NCI-H446 (cell line): ENCODE measurements at places on chromosomes 12 and 14.

- no peak for DNase-seq
Measured at GRCh38 chr14:42149609-42150261, 543.1 kb downstream of the LRFN5 start.

- DNase-seq, result no peak
Measured at GRCh38 chr14:53888535-53889386, 67.9 kb downstream of the BMP4 start.

- DNase-seq, result no peak
Measured at GRCh38 chr12:27946421-27946820, 26.1 kb downstream of the PTHLH start.

DNA sequence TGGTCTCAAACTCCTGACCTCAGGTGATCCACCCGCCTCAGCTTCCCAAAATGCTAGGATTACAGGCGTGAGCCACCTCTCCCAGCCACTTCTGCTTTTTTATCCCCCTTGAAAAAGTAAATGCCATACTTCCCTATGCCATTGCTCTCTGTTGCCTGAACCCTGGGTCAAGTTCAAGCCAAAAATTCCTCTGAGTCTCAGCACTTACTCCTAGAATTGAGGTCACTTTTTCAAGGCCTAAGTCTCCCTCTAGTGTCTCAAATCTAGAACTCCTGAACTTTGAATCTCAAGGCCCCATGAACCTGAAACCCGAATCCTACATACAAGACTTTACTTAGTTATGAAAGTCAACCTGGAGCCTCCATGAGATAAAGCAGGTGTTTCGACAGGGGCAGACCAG is 1.4 kb upstream of the APOBEC1 start:
- DNase-seq, result no peak

GRCh38 chr12:56234746-56235436 is 5.0 kb downstream of the SLC39A5 start:
- no peak for DNase-seq

GRCh38 chr12:88361493-88361892 is 218.8 kb downstream of the KITLG start:
- no peak for DNase-seq

- no peak for DNase-seq
Measured at GRCh38 chr12:95439461-95440230, 34.3 kb upstream of the METAP2 start.

DNA sequence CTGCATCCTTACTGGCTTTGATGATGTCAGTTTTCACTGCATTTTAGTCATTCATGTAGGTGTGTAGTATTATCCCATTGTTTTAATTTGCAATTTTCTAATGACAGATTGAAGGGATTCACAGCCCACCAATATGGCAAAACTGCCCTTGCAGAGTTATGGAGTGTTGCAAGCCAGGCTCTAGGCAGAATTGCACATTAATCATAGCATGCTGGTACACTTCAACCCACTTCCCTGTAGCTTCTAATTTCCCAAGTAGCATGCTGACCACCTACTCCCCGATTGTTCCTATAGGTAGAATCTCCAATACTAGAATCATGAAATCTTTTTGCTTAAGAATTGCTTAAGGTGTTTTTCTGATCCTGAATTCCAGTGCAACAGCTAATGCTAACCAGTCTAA is 5.2 kb upstream of the RNASE6 start:
- DNase-seq, result no peak

DNA sequence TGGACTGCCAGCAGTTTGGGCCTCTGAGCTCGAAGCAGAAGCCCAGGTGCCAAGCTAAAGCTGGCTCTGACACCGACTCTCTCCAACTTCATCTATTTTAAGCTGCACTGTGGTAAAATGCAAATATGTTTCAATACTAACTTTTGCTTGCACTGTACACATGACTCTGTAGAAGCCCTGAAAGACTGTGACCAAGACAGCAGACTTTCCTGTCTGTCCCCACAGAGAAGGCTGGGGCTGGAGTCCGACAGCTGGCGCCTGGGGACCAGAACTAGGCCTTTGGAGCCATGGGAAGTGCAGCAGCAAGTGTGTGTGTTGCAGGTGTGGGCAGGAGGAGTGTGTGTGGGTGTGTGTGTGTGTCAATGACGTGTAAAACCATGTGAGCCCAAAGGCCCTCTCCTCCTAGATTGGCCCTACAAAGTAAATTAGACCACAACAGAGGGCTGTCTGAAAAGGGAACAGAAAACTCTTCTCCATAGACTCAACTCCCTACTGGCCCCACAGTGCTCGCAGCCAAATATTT is 16.4 kb upstream of the RAB35 start:
- no peak for DNase-seq

- DNase-seq, result no peak
Measured at GRCh38 chr14:99972748-99973466, 92.3 kb upstream of the EVL start.

DNA sequence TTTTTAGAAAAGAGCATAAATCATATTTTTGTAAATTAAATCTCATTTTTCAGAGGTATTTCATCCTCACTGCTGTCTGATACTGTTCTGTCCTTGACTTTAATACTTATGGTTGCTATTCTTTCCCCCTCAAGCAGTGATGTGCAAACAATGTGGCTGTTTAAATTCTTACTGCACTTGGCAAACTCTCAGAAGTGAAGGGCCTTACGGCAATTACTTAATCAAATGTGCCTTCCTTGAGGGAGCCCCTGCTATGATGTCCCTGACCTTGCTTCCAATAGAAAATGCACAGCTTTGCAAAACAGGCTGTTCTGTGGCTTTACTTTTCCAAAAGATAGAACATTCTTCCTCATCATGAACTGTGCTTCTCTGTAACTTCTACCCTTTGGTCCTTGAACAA is 35.2 kb downstream of the UBE3B start:
- DNase-seq, result no peak

- no peak for DNase-seq
Measured at GRCh38 chr12:131511803-131512561, 198.9 kb upstream of the SFSWAP start.

DNA sequence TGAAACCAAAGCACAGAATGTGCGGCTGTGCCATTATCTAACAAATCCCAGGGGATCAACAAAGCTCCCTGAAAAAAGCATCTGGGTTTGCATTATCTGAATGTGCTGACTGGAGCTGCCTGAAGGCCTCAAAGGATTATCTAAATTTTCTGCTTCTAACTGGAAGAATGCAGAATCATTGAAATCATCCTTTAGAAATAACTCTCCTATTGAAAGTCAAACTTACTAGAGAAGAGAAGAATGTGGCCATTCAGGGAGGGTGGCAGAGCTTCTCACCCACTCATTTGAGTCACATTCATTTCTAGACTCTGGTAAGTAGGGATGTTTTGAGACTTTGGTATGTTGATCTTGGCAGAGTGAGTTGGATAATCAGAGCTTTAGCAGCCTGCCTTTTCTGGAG is 220.6 kb upstream of the RGS6 start:
- DNase-seq, result peak; percentile 47

DNA sequence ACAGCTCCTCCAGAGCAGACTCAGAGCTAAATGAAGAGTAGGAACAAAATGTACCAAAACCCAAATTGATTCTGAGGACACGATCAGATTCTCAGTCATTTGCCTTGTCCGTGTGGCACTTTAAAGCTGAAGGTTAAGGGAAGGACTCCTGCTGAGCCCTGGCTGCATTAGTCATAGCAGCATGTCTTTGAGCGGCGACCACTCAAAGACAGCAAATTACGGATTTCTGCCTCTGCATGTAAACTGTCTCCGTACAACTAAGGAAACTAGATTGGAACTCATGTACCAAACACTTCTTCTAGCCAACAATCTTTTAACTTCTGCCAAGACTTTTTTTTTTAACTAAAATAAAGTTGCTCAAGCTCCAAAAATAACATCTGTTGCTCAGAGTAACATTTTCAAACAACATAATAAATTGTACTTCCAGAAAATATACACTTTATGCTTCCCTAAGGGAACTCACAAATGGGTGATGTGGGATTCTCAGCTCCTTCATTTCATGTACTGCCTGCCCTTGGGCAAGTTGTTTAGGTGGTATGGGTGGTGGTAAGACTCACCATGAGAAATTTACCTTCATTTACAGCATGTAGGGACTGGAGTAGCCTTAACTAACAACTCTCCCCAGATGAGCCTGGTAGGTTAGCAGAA is 56.1 kb downstream of the RERG start:
- DNase-seq, result peak; percentile 21

GRCh38 chr12:124431971-124432370 is 135.4 kb downstream of the NCOR2 start:
- no peak for DNase-seq

DNA sequence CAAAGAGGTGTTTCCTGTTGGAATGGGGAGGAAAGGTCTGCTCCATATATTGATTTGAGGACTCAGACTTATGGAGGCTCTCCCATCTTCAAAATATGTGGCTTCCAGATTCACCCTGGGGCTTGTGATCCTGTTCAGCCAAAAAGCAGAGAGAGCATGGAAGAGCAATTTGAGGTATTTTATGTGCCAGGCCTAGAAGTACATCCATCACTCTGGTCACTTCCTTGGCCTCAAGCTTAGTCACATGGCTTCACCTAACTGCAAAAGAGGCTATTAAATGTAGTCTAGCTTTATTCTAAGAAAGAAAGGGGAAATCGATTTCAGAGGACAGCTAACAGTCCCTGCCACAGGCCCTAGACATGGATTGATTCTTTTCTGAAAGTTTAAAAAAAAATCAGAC is 86.2 kb downstream of the C12orf50 start:
- DNase-seq, result peak; percentile 52

DNA sequence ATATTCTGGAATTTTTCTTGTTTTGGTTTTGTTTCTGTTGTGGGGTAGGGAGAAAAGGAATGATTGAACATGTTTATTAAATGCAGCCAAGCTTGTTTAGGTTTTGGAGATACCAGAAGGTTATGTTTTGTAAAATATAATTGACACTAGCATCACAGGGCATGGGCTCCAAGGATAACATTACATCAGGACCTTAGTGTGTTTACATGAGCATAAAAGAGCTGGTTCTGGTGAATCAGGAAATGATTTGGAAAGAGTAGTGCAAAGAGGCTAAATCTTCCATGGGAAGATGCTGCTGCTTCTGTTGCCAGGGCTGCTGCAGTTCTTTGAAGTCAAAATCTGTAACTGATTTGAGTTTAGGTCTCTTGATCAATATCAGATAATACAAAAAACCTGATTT is 118.7 kb downstream of the ETNK1 start:
- DNase-seq, result no peak

DNA sequence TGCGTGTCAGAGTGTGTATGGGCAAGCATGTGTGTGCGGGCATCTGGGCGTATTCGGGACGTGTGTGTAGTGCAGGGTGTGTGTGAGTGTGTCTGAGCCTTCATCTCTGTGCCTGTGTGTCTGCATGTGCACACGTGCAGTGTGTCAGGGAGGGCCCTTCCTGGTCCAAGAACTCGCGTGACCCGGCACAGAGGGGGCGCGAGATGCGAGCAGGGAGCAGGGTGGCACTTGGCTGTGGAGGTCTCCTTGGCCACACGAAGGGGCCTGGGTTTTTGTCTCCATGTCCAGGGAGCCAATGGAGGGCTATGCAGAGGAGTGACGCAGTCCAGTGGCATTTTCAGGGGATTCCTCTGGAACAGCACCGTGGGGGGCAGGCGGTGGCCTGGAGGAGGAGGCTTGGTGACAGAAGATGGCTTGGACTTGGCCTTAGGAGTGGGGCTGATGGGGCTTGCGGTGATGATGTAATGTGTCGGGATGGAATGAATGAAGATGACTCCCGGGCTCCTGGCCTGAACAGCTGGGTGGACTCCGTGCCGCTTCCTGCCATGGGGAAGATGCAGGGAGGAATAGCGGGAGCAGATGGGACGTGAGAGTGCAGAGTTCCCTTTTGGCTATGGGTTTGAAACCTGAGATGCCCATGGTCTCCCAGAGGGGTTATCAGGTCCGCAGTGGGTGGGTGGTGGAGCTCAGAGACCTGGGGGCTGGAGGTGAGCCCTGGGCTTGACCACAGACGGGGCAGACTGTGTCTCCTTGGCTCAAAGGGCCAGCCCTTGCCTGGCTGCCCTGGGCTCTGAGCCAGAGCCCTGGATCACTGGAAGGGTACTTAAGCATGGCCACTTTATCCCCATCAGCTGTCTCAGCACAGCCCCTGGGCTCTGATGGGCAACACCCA is 208.3 kb downstream of the PHETA1 start:
- peak; percentile 32 for DNase-seq

- DNase-seq, result no peak
Measured at GRCh38 chr14:74064883-74065282, 19.4 kb downstream of the ALDH6A1 start.

- no peak for DNase-seq
Measured at GRCh38 chr14:71405676-71406075, 498.4 kb downstream of the PCNX1 start.

GRCh38 chr14:88707088-88707487 is 85.7 kb downstream of the EML5 start:
- DNase-seq, result no peak

GRCh38 chr12:73274976-73275375 is 1002.8 kb downstream of the TRHDE start:
- DNase-seq, result no peak
